Fibroblast of gingiva (primary cell): ENCODE measurements at places on chromosomes 3 and 15.

DNA sequence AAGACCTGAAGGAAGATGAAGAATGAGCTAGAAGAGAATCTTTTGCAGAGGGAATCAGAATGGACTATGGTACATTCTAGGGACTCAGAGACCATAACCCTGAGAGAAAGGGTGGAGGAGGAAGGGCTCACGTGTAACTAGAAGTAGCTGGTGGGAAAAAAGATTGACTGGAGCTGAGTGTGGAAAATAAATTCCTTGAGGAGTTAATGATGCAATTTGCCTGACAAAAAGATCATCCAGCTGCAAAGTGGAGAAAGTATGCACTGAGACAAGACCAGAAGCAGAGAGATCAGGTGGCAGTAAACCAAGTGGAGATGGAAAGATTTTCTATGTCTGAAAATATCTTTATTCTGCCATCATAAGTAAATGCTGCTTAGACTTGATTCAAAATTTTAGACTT, 52.9 kb upstream of the TBL1XR1 start:
- no peak for DNase-seq

DNA sequence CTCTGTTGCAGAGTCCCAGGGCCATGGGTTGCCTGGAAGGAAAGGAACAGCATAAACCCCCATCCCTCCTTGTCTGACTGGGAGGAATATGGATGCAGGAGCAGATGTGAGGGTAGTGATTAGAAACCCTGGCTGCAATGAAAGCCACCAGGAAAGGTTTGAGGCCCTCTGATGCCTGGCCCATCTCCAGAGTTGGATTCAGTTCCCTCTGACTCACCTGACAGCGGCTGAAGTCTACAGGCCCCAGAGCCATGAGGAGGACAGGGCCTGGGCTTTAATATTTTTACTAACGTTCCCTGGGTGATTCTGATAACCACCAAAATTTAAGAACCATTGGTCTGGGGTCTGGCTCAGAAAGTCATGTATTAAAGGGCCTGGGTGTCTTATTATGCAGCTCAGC, 214.0 kb downstream of the EPHB1 start:
- DNase-seq = no peak

- DNase-seq = no peak
Observed at GRCh38 chr15:101158166-101159095, 93.4 kb downstream of the CHSY1 start.

- no peak for DNase-seq
Observed at GRCh38 chr3:111531446-111531845, 10.6 kb upstream of the CD96 start.

GRCh38 chr3:4523710-4524698, 30.9 kb downstream of the ITPR1 start:
- peak; percentile 77 for DNase-seq

DNA sequence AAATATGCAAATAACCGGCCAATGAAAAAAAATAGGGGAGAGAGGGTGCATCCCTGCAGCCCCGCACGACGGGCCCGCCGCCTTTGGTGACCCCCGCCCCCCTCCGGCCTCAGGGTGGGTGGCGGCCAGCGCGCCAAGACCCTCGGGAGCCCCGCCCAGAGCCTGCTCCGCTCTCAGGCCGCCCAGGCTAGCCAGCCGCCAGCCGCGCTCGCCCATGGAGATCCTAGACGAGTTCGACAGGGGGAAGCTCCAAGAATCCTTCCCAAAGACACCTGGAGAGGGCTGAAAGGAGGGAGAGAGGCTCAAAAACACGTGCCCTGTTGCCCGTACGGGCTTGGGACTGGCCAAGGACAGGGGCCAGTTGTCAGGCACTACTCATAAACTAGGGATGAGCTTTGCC, 434.0 kb downstream of the NR2F2 start:
- no peak for DNase-seq

DNA sequence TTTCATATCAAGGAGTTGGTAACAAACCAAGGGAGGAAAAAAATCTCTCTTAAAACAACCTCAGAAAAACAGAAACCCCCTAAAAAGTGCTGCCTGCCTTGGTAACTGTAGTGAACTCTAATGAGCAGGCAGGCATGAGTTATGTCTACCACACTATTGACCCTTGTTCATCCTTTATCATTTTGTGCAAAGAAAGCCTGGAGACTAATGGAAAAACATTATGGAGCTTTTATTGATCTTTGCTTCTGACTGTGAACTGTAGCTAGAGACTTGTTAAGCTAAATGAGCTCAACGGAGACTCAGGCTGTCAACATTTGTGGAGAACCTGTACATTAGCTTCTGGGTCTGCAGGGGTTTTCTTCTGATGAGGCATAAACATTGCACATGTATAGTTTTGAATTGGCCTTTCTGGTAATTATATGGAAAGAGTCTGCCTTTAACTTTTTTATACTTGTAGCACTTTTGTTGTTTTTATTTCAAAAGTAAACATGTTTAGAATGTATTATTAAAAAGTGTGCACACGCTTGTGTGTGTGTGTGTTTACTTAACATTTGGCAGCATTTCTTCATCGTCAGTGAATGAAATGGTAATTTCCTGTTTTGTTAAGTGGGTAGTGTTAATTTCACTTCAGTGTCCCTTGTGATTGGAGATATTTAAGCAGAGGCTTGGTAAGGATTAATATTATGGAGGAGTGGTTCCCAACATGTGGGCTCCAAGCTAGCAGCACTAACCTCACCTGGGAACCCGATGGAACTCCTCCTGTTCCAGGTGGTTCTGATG, 15.9 kb upstream of the SPTSSB start:
- no peak for DNase-seq

- no peak for DNase-seq
Observed at GRCh38 chr15:85871545-85871944, 76.8 kb upstream of the KLHL25 start.

DNA sequence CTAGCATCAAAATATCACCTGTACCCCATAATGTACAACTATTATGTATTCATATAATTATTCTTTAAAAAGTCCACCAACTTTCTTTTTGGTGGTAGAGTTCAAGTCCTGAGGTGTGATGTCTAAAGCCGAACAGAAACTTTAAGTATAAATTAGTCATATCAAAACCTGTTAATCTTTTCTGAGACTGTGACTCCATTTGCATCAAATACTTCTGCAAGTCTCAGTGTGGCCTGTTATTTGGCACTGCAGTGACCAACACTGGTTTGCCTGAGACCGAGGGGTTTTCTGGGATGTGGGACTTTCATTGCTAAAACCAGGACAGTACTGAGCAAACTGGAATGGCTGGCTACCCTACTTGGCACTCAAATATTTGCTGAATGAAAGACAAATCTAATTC, 7.3 kb downstream of the NGLY1 start:
- DNase-seq = no peak

DNA sequence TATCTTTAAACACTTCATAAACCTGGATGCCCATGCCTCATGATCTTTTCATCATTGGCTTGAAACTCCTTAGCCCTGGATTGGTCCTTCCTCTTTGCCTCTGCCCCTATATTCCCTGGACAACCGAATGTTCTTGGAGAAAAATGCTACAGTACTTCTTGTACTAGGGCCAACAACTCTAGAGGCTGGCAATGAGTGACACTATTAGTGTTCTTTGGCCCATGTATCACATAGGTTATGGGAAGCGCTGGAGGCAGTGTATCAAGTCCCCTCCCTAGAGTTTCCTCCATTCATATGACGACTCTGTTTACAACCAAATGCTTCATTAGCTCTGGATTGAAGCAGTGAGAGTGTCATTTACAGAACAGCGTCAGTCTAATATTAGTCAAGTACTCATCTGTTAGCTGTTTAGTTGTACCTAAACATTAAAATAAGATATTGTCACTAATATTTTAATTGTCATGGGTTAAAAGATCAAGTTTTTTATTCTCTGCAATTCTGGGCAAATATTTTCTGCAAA, 66.4 kb upstream of the MYO5C start:
- no peak for DNase-seq

DNA sequence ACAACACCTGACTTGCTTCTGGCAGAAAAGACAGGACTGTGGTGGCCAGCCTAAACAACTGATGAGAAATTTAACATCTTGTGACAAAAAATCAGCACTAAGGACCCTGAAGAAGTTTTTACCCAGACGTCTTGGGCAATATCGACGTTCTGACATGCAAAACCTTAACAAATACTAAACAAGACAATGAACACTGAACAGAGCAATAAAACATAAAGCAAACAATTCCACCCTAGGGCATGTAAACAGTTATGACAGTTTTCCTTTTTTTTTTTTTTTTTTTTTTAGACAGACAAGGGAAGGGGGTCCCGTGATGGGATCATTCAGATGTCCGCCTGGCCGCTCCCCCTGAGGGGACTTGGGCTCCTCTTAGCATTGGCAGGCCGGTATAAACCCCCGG, 738.0 kb downstream of the SI start:
- no peak for DNase-seq

DNA sequence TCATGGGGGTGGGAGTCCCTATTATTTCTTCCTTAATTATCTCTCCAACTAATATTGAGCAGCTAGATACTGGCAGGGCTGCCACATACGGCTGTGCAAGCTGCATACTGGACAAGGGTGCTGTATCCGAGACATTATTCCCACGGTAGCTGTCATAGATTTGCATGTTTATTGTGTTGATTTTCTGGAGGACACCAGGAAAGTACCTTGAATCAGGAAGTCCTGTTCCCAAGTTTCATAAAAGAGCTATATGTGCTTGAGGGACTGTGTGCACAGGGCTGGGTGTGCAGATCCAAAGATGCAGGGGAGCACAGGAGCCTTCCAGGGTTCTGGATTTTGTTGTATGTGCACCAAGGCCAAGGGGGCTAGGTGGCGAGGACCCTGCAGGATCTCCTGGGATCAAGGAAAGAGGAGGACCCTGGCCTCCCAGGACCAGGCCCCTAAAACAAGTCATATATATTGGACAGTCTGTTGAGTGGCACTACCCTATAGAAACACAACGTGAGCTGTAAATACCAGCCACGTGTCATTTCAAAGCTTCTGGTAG, 119.2 kb upstream of the ALDH1A3 start:
- DNase-seq = no peak

- DNase-seq = no peak
Observed at GRCh38 chr3:64536166-64536565, 151.6 kb downstream of the ADAMTS9 start.

DNA sequence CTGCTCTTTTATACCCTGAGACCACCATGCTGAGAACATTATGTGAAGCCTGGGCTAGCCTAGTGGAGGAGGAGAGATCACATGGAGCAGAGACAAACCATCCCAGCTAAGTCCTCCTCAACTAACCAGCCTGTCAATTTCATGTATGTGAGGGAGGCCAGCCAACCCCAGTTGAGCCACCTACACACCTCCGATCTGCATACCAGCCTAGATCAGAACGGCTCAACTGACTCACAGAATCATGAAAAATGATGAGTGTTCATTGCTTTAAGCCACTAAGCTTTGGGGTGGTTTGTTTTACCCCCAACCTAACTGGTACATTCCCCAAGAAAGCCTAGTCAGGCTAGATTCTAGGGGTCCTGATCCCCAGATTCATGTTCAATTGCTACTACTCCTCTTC, 19.4 kb upstream of the CA12 start:
- no peak for DNase-seq
